NCI-H187 treated with DMSO at 0.1 percent for 48 hours (cell line): ENCODE measurements at places on chromosomes 5 and 9.

GRCh38 chr9:122695696-122696095 lies 20.8 kb downstream of the OR1L3 start:
- no peak for DNase-seq

GRCh38 chr5:36637516-36637915 lies 31.1 kb downstream of the SLC1A3 start:
- DNase-seq = no peak

DNA sequence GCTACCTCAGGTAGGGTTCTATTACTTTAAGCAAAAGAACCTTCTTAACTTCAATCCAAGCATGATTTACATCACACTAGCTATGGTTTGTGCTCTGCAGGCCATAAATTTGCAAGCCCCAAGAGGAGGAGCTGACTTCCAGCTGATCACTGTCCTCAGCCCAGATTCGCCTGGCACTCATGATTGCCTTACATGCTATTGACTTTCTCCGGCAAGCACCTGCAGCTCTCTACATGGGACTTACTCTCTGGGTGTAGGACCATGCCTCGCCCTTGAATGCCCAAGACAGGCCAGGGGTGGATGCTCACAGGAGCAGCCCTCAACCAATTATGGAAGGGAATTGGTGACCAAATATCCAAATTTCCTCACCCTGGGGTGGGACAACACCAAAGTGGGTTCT lies 99.8 kb downstream of the ESM1 start:
- no peak for DNase-seq

DNA sequence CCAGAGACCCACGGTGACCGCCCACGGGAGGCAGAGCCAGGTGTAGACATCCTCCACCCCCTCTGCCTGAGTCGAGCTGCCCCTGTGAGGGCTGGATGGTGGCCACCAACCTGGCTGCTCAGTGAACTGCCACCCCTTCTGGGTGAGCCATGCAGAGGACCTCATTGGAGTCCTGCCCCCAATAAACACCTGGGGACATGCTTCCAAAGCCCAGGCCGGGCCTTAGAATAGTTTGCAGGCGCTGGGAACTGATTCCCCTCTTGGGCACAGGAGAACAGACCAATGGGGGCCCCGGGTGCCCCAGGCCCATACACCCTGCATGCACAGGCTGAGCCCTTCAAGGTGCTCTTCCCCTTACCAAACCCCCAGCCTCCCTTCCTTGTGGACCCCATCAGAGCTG lies 38.1 kb upstream of the GFPT2 start:
- DNase-seq = no peak

DNA sequence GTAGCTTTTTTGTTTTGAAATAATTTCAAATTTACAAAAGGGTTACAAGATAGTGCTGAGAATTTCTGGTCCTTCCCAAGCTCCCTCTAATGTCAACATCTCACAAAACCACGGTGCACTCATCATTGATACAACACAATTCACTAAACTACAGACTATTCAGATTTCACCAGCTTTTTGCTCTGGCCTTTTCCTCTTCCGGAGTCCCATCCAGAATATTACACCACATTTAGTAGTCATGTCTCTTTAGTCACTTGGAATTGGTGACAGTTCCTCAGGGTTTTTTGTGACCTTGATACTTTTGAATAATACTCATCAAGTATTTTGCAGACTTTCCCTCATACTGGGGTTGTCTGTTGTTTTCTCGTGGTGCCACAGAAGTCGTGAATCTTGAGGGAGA lies 484.0 kb downstream of the GADD45G start:
- DNase-seq = no peak

DNA sequence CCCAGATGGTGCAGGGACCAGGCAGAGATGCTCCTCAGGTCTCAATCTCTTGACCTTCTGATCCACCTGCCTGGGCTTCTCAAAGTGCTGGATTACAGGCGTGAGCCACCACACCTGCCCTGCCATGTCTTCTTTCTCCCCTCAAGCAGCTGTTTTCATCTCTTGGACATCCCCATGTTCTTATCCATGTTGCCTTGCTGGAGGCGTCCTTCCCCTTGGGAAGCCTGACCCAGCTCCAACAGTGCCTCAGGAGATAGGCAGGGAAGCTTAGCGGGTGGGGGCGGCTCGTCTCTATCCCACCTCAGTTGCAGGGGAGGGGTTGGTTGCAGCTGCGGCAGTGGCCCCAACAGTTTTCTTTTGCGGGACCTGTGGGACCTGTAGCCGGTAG lies 24.7 kb upstream of the SPATA31E1 start:
- no peak for DNase-seq

DNA sequence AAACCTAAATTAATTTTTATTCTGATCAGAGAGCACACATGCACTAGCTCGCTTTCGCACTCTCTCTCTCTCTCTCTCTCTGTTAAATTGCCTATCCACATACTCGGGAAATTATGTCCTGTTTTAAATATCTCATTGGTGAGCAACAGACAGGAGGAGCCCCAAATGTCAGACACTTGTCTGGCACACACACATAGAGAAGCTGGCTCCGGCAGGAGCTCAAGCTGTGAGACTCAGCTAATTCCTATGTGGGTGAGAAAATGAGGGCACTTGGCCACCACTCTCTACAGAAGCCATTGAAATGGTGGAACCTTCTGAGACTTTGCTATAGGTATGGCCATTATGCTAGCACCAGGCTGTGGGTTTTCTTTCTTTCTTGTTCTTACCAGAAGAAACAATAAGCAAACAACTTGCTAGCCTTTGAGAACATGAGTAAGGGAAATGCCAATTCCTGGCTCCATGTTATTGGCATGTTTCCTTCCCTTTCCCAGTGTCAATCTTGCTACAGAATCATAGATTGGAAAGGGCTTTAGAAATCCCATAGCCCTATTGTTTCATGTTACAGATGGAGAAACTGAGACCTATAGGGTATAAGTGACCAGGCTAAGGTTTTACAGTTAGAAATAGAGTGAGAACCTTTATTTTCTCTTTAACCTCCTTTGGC lies 9.0 kb downstream of the RFX3 start:
- no peak for DNase-seq

GRCh38 chr5:131381021-131381420 lies 117.2 kb downstream of the CDC42SE2 start:
- DNase-seq = no peak

GRCh38 chr5:134552301-134552700 lies 26.8 kb downstream of the JADE2 start:
- no peak for DNase-seq

DNA sequence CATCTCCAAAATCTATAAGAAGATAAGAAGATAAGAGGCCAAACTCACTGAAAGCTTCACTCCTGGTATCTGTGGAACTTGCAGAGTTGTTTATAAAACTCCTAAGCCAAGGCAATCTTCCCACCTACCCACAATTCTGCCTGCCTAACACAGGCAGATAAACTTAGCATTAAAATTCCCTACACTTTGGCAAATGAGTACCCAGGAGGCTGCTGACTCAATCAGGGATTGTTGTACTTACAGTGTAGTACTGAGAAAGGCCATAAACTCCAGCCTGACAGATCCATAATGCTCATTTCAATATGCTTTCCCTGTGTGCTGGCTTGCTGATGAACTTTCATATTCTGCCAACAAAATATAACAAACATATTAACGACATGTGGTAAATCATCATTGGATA lies 725.2 kb downstream of the BRINP1 start:
- DNase-seq = no peak

DNA sequence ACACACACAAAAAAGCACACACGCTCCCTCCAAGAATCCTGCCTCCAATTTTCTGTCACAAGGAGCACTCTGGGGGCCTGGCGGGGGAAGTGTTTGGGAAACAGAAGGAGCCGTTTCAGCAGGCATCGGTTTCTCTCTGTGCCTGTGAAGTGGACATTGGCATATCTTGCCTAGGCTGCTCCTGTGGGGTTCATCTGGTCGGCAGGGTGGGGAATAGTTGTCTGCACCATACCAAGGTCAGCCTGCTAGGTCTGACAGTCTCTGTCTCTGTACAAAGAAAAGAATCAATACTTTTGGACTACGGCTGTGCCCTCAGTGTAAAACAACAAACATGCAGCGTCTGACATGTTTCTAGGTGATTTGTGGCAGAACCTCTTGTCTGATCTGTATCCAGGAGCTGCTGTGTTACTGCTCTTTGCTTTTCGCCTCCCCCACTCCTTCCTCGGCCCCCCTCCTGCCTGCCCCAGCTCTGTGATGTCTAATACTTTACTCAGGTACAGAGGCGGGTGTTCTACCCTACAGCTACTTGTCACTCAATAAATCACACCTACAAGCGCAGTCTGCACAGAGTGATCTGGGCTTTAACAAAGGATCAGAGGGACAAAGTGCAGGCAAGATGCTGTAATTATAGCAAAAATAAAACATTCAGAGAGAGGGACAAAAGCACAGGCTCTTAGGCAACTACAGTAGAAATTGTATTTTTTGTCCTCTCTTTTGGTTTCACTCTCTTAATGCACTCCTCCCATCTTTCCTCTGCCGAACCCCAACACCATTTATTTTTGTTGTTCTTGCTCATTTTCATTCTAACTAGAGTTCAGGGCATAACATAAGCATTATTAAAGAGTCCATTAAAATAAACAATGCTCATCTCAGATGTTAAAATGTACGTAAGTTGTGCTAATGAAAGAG lies 216.7 kb downstream of the BNC2 start:
- DNase-seq = no peak

- DNase-seq = peak; percentile 77
Observed at GRCh38 chr5:139638090-139638735, 9.9 kb upstream of the CXXC5 start.

GRCh38 chr9:130606887-130607600 lies 27.7 kb downstream of the FUBP3 start:
- no peak for DNase-seq

- DNase-seq = no peak
Observed at GRCh38 chr5:98975682-98976407, 47.0 kb upstream of the CHD1 start.

DNA sequence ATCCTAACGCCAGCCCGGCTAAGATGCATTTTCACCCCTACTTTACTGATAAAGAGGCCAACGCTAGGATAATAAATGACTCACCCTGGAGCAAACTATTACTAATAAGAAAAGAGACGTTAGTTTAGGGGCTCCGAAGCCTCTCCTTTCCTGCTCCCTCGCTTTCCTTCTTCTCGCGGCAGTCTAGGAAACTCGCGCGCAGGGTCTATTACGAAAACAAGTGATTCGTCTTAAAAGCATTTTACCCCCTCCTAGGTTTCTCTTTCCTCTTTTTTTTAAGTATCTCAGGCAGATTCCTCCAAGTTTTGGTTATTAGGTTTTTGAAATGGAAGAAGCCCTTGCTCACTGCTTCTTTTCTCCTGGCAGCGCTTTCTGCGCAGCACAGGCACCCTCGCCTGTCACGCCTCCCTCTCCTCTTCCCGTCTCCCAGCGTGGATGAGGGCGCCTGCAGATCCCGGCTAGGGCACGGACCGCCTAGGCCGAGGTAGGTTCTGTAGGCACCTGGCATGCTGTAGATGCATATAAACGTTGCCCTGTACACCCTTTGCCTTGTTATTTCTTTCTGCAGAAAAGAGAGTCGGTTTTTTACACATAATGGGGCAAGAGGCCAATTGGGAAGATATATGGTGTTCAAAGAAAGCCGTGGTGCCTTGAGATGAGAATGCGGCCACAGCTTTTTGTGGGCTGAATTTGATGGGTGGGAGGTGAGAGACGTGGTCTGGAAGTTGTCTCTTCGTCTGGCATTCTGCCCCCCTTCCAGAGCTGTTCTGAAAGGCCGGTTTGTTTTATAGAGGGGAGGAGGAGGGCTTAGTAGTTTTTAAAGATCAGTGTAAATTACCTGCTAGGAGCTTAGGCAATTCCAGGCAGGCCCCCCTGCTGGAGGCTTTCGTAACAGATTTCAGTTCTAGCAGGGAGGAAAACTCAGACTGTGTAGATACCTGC lies 983 bp downstream of the GCNT1 start:
- DNase-seq = no peak

DNA sequence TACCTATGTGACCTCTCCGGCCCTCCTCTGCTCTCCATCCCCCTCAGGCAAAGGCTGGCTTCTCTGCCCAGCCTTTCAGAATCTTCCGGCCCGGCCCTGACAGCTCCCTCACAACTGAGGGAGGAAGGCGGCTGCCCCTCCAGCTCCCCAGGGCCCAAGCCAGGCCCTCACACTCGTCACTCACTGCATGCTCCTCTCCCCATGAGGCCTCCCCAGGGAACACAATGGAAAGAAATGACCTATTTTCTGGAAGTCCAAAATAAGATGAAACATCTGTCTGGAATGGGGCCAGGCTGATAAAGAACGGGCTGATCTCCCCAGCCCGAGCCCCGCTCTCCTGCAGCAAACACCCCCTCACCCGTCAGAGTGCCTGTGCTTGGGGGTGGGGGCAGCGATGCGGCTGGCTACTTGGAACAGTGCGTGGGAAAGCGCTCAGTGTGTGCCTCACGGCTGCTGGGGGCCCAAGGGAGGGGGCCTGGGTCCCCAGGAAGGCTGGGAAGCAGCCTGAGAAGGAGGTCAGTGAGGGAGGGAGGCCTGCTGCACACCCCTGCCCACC lies 11.3 kb downstream of the PDGFRB start:
- no peak for DNase-seq

- no peak for DNase-seq
Observed at GRCh38 chr9:89022902-89023301, 31.6 kb downstream of the S1PR3 start.

DNA sequence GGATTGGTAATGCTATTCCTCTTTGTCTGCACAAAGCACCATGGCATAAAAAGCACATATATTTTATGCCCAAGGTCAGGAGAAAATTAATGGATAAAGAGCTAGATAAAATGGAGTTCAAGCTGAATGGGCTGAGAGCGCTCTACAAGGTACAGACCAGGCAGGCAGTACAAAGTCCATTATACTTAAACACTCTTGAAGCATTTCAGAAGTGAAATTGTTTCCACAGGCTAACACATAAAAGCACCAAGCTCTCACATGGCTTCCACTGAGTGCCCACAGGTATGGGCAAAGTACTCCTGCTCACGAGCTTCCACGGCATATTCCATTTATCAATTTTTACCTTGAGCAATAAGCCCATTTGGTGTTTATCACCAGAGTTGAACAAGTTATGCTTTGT lies 771.2 kb upstream of the DMAC1 start:
- DNase-seq = peak; percentile 6

- DNase-seq = no peak
Observed at GRCh38 chr9:12863618-12864017, 88.8 kb downstream of the LURAP1L start.

DNA sequence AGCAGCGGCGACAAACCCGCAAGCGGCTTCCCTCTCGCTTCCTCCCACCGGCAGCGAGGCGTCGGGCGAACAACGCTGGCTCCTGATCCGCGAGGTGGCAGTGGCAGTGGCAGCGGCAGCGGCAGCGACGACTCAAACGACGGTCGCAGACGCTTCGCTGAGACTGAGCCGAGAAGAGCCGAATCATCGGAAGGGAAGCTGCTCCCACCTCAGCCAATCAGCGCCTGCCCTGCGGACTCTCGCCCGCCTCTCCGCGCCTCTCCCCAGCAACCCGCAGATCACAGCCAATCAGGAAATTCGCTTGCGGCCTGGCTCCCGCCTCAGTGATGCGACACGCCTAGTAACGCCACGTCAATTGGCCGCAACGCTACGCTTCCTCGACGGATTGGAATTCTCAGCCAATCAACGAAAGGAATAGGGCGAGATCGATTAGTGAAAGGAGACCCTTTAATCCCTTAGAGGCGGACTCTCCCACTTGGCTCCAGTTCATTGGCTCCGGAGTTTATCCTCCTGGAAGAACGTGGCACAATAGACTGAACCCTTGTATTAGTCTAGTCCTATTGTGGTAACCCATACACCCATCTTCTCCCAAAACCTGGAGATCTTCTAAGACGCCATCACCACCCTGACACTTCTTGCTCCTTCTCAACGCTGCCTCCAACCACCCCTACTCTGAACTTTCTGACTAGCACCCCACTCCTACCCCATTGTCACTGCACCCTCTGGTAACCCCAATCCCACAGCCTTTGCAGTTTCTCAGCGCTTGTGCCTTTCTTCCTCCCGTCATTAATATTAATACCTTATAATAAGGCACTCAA lies at the start of gene VCP:
Gene VCP (minus strand): TSS at position 165 of the 818 bp plus-strand sequence. CDS start 272 bp downstream, outside the sequence.
- DNase-seq = peak; percentile 97

GRCh38 chr5:151154931-151155774 lies 2.4 kb downstream of the ANXA6 start:
- no peak for DNase-seq
